Right renal cortex interstitium (tissue), 3 donors: ENCODE measurements at places on chromosomes 7 and 10. TPM values are rescaled to one million over a fixed set of nuclear protein-coding genes. Genes with fewer than 3 reads are reported as not detected.

DNA sequence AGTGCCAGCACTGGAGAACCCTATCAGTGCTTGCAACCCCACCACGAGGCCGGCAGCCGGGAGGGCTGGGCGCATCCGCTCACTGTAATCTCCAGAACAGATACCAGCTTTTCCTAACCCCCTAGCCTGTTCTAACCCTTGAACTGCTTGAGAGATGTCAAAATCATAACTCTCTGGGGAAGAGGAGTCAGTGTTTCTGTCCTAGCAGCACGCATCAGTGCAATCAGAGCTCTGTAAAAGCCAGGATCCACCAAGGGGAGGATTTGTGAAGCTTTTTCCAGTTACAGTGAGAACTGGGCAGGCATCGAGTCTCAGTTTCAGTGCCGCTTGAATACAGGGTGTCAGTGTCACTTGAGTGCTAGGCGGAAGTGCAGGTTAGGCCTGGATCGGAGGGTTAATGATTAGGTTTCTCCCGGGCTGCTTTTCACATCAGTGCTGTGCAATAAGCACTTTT is 104.5 kb upstream of the INSYN2A start:
- peak; percentile 51 for DNase-seq

DNA sequence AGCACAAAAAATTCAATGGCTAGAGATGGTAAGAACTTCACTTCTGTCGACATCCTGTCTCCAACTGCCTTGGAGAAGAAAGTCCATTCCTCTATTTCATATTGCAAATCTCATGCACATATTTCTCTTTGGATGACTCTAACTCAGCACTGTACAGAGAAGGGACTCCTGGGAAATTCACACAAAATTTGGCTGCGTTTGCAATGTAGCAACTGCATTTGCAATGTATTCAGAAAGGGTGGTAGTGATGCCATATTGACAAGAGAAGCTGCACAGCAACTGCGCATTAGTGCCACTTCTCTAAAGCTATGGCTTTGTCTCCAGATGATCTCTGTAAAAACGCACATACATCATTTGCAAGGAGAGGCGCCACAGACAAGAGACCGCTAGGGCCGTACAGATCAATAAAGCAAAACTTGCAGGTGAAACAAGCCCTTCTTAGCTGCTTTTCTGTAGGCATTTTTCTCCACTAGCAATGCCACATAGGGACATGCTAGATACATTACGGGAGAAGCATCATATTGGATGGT is 389.5 kb downstream of the TCERG1L start:
- no peak for DNase-seq

DNA sequence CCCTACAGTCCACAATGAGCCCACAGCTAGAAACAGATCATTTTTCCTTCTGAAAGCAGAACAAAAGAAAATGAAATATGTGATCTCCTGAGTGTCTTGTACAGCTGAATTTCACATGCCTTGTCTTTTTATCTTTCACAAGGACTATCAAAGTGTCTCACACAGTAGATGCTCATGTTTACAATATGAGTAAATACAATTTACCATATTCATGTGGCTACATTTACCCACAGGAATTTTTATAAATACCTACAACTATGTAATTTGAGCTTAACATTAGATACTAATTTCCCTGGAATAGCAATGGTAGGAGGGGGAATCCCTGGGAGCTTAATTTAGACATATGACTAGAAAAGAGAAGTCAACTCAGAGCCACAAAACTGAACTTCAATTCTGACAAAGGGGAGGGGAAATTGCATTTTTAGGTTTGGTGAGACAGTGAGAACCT is 186.2 kb downstream of the MACC1 start:
- no peak for DNase-seq

- no peak for DNase-seq
Measured at GRCh38 chr7:31066516-31067130, 14.5 kb downstream of the ADCYAP1R1 start.

GRCh38 chr10:52283174-52283573 is 30.9 kb upstream of the DKK1 start:
- DNase-seq, result no peak

GRCh38 chr7:36021367-36021766 is 131.7 kb upstream of the EEPD1 start:
- no peak for DNase-seq

GRCh38 chr10:127090138-127090537 is 106.3 kb downstream of the INSYN2A start:
- DNase-seq, result no peak

DNA sequence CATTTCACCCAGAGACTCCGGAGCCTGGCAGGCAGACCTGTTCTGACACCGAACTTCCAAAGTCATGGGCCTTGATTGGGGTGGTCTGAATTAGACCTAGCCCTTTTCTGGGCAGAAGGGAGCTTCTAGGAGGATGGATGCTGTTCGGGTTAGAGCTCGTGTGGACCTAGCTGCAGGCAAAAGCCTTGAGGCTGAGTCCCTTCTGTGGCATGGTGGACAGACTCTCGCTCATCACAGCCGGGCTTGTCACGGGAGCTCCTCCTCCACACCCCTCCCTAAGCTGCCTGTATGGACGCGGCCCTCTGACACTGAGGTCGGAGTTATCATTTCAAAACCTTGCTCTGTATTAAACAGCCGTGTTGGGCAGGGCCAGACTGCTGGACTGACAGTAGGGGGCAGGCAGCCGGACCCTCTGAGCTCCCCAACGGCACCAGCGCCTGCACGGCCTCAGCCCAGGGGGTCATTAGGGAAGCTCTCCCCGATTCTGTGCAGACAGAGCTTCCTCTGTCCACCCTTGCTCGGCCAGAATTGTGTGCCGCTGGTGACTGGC is 2.2 kb downstream of the IRF5 start:
- no peak for DNase-seq

GRCh38 chr10:69687426-69687825 is 57.4 kb downstream of the FAM241B start:
- DNase-seq, result no peak

GRCh38 chr7:95213809-95214492 is 110.4 kb downstream of the PON1 start:
- no peak for DNase-seq

DNA sequence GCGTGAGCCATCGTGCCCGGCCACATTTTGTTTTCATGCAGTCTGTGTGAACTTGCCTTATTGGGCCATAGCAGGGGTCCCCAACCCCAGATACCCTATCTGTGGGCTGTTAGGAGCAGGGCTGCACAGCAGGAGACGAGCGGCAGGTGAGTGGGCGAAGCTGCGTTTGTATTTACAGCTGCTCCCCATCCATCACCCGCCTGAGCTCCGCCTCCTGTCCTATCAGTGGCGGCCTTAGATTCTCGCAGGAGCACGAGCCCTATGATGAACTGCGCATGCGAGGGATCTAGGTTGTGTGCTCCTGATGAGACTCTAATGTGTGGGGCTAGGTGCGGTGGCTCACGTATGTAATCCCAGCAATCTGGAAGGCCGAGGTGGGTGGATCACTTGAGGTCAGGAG is 293.9 kb downstream of the CAMK1D start:
- DNase-seq, result no peak

DNA sequence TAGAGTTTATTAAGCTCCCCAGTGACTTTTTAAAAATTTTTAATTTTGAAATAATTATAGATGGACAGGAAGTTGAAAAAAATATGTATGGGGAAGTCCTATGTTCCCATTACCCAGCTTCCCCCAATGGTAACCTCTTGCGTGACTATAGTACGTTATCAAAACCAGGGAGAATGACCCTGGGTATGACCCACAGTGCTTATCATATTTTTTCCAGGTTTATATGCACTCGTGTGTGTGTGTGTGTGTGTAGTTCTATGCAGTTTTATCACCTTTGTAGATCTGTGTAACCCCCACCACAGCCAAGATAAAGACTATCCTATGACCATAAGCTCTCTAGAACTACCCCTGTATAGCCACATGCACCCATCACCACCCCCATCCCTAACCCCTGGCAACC is 72.8 kb downstream of the TBXAS1 start:
- DNase-seq, result no peak

DNA sequence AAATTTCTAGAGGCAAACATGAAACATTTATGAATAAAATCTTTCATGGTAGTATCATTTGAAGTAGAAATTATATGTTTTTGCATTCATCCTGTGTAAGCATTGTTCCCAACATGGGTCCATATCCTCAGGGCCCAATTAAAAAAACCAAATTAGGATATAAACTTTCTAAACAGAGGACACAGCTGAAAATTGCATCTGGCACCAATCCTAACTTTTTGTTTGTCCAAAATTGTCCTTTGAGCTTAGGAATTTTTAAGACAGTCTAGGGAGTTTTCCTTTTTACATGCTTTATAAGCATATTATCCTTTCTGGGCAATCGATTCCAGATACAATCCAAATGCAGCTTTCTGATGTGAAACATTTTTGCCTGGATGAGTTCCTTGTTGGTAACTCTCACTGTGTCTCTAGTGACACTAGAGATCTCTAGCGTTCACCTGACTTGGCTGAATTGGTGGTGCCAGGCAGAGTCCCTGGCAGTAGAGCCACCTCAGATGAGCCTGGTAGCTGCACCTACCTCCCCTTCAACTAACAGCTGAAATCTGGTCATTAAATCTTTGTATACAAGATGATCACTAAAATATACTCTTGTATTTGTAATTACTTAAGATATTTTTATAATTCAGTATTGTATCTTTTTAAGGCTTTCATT is 137.6 kb upstream of the SAMD8 start:
- DNase-seq, result no peak

- no peak for DNase-seq
Measured at GRCh38 chr10:95588025-95588424, 26.9 kb upstream of the SORBS1 start.

DNA sequence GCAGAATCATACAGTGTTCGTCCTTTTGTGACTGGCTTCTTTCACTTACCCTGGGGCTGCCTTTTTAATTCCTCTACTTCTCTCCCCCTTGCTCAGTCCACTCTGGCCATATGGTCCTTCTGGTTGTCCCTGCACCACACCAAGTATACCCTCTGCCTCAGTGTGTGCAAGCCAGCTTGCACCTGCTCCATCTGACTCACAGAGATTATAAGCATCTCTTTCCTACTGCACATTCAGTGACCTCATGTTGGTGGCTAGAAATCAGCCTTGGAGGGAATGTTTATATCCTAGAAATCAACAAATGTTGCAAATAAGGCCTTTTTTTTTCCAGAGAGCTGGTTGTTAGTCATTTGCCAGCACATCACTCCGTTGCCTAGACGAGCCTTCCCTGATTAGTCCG is 67.5 kb upstream of the C10orf90 start:
- DNase-seq, result no peak

DNA sequence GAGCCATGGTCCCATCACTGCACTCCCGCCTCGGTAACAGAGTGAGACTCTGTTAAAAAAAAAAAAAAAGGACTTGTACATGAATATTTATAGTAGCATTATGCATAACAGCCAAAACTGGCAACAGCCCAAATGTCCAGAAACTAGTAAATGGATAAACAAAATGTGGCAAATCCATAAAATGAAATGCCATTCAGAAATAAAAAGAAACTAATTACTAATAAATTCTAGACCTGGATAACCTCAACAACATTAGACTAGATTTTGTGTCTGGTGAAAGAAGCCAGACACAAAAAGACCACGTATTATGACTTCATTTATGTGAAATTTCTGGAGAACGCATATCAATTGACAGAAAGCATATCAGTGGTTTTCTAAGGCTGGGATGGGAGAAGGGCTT is 74.5 kb downstream of the HPSE2 start:
- no peak for DNase-seq

- DNase-seq, result no peak
Measured at GRCh38 chr7:1693419-1693990, 23.4 kb downstream of the ELFN1 start.

DNA sequence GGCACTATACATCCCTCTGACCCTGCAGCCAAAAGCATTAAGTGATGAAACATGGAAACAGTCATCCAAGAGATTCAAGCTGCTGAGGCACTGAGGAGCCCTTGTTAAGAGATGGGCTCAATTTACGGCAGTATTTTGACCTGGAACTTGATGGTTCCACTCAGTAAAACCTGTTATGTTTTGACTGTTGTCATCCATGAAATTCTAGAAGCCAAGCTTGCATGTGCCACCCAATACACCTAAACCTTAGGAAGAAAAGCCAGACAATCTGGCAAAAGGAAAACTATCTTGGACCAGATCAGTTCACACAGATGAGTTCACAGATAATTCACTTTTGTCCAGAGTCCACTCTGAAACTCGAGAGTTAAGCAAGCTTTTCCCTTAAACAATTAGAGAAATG is 53.2 kb downstream of the ICA1 start:
- DNase-seq, result no peak

DNA sequence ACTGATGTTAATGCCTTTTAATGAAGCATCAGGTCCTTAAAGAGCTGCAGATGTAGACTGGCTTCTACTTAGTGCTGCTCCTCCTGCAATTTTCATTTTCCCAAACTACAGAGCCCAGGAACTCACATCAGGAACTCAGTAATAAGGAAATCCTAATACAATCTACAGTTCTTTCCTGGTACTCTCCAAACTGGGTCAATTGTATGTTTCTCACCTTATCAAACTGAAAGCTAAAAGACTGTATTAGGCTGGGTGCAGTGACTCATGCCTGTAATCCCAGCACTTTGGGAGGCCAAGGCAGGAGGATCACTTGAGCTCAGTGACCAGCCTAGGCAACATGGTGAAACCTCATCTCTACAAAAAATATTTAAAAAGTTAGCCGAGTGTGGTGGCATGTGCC is 54.4 kb upstream of the DNAJB12 start:
- DNase-seq, result no peak

DNA sequence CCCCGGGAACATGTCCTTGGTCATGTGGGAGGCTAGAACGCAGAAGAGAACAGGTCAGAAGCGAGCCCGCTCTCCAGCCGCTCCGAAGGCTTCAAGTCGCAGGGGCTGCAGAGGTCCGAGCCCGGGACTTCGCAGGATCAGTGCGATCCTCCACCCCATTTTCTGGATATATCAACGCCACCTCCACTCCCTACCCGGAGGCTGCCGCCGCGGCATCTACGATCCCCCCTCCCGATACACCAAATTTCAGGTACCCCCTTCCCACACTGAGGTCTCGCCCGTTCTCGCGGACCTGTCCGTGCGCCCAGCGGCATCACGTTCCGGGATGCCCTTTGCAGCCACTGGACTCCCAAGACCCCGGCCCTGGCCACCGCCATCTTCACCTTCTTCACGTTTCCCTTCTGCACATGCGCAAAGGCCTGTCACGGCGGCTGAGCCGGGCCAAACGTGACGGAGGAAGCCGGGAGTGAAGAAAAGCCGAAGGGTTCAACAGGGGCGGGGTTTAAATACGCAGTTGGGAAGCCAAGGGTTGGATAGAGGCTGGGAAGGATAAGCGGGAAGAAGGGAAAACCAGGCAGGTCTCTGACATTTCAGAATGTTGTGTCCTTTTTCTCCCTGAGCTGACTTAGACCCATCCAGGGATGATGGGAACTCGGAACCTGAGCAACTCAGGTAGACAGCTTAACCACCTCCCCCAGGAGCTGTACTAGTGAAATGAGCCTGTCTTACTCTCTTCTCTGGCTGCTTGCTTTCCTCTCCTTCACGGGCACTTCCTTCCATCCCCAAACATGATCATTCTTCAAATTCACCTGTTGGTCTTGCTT is at the start of gene NDUFB8:
TSS of gene NDUFB8 (minus strand) at position 397 of the 824 bp plus-strand sequence. CDS start at position 377, 20 bp downstream.
- peak; percentile 81 for DNase-seq

Gene CTAGE8
- polyA plus RNA-seq, result 5.5 TPM

Gene TMEM270
- polyA plus RNA-seq, result not detected

Gene CTNNA3
- 4.8 TPM for polyA plus RNA-seq

Gene ABCA13
- polyA plus RNA-seq, result 0.53 TPM

Gene FAM25C
- not detected for polyA plus RNA-seq

Gene MAT1A
- 0.67 TPM for polyA plus RNA-seq

Gene ICA1
- polyA plus RNA-seq, result 22.7 TPM

Gene MRC1
- polyA plus RNA-seq, result 11.6 TPM

Gene NANOS1
- 3.4 TPM for polyA plus RNA-seq
